ENCODE measurements at places on chromosomes 11 and 22.

DNA sequence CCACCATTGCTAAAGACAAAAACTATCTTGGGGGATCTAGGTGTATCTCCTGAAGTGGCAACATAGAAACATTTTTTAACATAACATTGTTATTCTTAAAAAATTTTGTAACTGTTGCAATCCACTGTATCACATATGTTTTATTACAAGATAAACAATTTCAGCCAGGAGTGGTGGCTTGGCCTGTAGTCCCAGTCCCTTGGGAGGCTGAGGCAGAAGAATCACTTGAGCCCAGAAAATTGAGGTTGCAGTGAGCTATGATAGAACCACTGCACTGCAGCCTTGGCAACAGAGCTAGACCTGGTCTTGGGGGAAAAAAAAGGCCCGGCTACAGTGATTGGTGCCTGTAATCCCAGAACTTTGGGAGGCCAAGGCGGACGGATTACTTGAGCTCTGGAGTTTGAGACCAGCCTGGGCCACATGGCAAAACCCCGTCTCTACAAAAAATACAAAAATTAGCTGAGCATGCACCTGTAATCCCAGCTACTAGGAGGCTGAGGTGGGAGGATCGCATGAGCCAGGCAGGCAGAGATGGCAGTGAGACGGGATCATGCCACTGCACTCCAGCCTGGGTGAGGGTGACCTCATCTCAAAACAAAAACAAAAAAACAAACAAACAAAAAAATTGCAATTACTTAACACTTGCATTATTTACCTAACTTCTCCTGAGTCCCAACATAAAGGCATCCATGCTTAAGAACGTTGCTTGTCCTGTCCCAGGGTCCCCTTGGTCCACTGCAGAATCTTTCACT is 1.5 kb upstream of the DEPDC5 start:
- no peak for DNase-seq

GRCh38 chr11:130223291-130223971 is 63.8 kb downstream of the ST14 start:
- DNase-seq, result no peak

GRCh38 chr22:39144101-39144767 is 8.2 kb downstream of the CBX7 start:
- no peak for DNase-seq

DNA sequence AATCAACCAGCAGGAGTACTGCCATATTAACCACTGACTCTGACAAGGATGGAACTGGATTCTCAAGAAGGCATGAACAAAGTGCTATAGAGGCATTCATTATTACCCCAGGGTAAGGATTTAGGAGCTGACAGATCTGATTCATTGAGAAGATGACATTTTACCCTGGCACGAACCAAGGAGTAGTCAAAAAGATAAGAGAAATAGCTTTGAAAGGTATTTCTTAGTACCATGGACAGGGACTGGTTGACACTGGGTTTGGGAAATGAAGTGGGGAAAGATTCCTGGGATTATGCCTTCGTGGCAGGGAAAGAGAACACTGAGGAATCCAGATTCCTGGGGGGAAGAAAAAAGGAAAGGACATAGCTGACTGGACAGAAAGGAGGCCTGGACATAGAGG is 5.1 kb upstream of the SAAL1 start:
- DNase-seq, result no peak

- no peak for DNase-seq
Observed at GRCh38 chr22:37310815-37311595, 28.7 kb downstream of the CYTH4 start.

DNA sequence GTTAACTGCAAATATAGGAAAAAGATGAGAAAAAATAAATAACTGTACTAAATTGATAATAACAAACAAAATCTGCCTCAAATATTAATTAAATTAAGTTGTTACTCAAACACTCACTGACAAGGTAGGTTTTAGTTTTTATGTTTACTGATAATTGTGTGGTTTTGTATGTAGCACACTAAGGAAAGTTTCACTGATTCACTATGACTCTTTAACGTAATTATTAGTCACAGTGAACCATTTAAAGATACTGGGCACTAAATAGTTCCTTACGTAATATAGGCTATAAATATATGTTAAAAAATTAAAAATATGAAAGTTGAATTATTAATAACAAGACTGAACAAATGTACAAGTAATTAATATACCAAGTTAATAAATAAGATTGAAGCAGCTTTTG is 2330.0 kb upstream of the RAG2 start:
- DNase-seq, result no peak

DNA sequence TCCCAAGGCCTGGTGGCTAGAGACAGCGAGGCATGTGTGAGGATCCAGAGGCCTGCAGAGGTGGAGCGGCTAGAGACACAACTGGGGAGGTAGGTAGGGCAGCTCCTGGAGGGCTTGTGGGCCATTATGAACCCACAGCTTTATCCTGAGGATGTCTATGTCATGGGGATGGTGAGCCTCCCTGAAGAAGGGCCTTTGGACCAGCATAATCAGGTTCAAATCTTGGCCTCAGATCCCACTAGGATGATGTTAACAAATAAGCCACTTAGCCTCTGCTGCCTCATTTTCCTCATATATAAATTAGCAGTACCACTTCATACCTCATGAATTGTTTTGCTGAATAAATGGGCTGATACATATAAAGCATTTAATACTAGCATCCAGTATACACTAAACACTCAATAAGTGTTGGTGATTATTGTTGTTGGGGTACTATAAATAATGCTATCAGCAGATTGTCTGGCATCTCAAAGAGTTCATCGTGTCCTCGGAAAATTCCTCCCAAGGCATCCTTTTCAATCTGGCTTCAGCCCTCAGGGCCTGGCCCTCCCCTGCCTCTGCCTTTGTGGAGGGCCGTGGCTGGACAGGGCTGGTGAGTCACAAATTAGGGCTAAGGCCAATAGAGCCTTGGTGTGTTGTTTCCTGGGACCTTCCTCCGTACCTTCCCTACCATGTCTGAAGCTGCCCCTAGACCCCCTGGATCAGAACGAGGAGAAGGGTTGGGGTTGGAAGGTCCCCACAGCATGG is 30.9 kb upstream of the LRRC32 start:
- DNase-seq, result no peak

- no peak for DNase-seq
Observed at GRCh38 chr11:46122945-46123715, 1.9 kb upstream of the PHF21A start.

DNA sequence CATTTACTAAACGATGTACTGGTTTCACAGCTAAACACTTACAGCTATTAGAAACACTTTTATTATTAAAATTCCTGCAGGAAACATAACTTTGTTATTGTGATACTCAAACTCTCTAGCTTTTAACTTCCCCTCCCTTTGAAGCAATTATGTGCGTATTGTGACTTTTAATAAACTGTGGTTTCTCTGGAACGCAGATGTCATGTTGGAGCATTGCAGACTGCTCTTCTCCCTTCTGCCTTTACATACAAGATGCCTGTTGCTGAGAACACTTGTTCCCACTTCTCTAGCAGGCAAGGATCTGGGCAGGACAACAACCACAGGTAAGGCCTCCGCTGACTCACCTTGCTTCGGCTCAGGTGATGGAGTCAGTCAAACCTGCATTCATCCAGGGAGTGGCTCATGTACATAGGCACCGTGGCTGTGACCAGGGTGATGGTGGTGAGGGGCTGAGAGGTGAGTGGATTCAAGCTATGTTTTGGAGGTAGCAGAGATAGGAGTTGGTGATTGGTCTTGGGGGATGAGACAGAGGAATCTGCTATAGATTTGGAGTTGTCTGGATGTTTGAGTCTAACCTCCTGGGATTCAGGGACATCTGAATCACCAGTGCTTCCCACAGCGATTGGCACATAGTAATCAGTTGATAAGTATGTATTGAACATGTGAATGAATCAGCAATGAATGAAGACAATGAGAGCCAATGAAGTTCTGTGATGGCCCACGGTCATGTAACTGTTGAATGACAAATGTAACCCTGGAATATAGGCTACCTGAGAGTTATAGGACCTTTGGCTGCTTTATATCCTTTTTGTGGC is 106.0 kb downstream of the ADAMTS15 start:
- DNase-seq, result no peak

GRCh38 chr11:30244265-30244664 is 13.5 kb downstream of the FSHB start:
- DNase-seq, result no peak

DNA sequence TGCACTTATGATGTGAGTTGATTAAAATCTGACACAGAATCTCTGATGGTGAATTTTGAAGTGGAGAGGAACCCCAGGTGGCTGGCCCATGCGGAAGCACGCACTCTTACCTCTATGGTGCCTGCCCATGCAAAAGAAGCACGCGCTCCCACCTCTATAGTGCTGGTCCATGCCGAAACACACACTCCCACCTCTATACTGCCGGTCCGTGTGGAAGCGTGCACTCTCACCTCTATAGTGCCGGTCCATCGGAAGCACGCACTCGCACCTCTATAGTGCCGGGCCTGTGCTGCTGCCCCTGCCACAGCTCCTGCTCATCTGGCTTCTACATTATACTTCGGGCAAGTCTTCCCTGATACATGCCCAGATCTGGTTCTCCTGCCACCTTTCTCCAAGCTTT is 36.8 kb upstream of the SLC25A1 start:
- DNase-seq, result no peak

DNA sequence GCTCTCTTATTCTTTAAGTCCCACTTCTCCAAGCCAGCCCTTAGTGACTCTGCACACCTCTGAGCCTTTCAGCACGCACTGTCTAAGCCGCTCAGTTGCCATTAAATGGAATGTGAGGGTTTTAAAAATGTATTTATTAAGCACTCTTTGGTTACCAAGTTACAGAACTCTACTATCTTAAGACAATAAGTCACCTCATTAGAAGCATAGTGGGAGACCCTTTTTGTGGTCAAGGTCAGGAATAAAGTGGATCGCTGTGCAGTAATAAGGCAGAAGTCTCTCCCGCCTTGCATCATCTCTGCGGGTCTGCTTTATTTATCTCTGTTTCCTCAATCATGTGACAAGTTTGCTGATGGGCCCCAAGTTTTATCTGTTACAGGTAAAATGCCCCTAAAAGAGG is 11.9 kb downstream of the SLC25A18 start:
- no peak for DNase-seq

DNA sequence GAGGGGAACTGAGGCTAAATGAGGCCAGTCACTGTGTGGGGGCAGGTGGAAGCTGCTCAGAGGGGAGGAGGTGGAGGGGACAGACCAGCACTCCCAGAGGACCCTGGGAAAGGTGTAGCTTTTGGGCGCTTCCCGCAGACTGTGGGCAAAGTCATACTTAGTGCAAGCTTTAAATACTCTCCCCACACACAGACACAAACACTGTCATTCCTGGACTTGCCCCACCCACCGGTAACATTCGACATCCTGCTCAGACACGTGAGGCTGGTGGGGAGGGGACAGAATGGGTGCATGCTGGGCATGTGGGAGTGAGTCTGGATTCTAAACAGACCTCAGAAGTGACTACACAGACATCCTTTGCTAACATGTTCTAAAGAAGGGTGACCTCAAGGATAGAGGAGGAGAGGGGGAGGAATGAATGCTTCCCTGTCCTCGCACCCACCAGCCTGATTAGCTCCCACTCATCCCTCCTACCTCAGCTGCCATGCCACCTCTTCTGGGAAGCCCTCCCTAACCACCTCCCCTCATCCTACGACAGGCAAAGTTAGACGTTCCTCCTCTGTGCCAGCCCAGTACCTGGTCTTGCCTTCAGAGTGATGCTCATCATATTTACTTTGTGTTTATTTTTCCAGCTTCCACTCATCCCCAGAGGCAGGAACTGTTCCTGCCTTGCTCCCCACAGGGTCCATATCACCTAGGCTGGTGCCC is 22.2 kb downstream of the TSKU start:
- DNase-seq, result no peak

- no peak for DNase-seq
Observed at GRCh38 chr22:29907753-29908515, 25.0 kb downstream of the MTMR3 start.

GRCh38 chr11:121330614-121331435 is 38.3 kb downstream of the SC5D start:
- DNase-seq, result no peak

DNA sequence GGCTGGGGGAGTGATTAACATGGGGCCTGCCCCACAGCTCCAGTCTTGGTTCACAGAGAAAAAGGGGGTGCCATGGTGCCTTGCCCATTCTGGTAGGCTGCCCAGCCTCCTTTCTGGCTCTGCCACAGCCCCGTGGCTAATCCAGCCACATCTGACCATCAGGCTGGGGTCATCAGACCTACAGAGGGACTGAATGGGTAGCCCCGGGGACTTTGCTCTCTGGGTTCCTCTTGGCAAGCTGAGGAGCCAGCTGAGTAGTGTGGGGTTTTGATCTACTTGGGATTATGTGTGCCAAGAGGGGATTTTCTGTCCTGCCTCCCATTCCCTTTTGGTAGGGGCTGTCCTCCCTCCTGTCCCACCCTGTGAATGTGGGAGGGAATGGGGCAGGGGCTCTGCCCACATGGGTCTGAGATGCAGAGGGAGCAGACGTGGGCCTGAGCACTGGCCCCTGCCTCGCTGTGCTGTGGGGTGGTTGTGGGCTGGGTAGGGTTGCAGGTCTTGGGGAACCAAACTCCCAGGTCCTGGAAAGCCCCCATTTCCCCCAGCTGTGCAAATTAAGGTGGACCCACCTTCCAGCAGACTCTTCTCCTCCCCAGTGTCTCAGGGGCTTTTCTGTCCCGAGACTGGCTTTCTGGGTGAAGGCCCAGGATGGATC is 32.0 kb downstream of the CD82 start:
- no peak for DNase-seq

GRCh38 chr22:42966497-42966896 is 48.5 kb downstream of the PACSIN2 start:
- DNase-seq, result no peak

DNA sequence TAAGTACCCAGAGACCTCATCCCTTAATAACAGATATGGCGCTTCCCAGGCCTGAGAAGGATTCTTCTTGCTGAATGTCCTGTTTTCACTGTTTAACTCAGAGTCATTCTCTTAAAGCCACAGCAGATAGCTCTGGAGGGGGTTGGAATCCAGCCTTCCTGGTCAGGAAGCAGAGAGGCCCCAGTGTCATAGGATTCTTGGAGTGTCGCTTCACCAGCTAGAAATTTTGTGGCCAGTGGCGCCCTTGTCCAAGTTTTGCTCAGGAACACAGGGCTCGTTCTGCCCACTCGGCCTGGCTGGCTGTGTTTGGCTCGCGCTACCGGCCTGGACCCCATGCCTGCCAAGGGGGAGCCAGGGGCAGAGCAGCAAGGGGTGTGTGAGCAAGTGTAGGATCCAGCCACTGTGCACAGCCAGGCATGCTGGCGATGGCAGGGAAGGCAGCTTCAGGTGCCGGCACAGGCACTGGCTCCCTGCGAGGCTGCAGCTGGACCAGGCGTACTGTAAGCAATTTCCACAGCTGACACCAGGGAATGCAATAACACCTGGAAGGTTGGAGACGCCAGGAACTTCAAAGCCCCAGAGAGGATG is 214.8 kb upstream of the SESN3 start:
- DNase-seq, result no peak

DNA sequence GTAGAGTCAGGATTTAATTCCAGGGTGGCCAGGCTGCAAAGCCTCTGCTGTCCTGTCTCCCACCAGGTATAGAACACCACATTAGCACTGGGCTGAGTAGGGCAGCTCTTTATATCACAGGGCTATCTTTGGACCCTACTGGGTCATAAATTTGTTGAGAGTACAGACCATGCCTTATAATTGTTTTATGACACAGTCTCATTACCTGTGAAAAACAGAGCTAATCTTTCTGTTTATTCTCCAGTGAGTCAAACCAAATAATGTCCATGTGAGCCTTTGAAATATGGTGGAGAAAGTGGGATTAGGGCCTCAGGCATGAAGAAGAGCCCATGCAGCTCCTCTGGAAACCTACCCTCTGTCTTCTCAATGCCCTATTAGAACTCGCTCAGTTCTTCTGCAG is 49.6 kb upstream of the KIRREL3 start:
- no peak for DNase-seq

- DNase-seq, result no peak
Observed at GRCh38 chr11:87179621-87180020, 141.9 kb downstream of the TMEM135 start.
